ENCODE measurements at places on chromosomes 3 and 15.

DNA sequence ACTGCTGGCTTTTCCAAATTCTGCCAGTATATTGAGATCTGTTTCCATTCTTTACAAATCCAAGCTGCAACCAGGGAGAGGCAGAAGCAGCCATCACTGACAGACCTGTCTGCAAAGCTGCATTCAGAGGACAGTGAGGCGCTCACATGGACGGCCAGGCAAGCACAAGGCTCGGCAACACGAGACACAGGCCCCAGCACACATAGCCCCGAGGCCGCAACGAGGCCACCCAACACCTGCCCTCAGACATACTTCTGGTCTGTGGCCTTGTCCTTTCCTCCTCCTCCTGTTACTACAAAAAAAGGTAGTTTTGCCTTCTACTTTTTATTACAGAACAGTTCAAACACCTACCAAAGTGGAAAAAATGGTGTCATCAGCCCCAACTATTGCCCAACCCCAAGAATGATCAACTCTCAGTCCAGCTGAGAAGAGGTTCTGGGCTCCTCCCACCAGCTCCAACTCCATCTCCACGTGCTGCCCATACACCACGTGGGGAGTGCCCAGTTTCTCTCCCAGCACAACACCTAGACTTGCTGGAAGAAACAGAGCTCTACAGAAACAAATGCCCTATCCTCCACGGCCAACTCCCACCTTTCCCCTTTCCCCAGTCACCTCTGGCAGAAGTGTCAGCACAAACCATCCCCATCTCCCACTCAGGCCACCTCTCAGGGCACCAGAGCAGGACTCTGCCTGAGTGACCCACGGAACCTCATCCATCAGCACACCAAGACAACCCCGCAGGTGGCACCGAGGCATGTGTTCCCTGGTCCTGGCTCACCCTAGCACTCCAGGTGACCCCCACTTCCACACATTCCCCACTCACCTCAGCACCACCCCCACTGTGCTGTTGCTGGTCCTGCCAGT lies 7.4 kb downstream of the ZXDC start:
- DNase-seq: no peak

DNA sequence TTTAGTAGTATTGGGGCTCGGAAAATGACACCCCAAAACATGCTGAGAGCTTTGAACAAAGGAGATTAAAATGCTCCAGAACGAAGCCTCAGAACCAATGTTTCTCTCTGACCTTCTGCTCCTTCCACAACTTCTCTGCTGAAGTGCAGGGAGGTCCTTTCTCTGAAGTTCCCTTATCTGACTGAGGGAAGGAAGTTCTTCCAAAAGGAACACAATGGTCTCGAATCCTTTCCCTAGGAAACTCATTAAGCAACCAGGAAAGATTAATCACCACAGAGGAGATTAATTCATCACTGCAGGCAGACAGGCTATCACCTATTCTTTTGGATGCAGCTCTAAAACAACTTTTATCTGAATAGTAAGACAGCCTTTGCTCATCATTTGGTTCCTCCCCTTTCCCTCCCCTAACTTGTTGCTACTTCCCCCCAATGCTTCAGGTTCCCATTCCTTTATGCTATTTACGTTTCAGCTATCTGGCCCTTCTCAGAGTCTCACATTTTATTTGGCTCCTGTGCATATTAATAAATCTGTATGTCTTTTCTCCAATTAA lies 18.2 kb upstream of the WDR49 start:
- DNase-seq: no peak

DNA sequence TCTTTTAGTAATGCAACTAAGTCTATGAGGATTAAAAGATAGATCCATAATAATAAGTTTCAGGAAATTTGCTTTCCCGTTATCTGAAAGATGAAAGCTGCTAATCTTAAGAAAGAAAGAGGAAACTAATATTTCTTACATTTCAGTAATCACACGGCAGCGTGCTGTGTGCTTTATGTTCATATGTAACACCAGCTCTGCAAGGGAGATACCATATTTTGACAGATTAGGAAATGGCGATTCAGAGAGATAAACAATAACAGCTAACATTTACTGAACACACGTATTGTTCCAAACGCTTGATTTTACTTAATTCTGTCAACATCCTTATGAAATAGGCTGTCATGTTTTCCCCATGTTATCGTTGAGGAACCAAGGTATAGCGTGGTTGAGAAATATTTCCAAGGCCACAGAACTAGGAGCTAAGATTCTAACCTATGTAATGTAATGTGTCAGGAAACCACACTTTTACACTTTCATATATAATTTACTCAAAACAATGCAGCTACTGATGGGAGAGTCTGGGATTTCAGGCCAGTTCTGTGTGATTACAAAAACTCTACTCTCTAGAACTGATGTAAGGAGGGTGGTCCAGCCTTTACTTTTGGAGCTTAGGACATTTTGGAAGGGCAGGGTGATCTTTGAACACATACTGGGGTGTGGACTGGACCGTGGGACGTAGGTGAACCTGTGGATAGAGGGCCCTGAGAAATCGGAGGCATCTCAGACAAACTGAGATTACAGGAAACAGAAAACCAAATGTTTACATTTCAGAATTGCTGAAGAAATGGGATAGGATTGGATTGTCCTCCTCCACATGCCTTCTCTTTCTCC lies 100.6 kb downstream of the IL1RAP start:
- DNase-seq: no peak

DNA sequence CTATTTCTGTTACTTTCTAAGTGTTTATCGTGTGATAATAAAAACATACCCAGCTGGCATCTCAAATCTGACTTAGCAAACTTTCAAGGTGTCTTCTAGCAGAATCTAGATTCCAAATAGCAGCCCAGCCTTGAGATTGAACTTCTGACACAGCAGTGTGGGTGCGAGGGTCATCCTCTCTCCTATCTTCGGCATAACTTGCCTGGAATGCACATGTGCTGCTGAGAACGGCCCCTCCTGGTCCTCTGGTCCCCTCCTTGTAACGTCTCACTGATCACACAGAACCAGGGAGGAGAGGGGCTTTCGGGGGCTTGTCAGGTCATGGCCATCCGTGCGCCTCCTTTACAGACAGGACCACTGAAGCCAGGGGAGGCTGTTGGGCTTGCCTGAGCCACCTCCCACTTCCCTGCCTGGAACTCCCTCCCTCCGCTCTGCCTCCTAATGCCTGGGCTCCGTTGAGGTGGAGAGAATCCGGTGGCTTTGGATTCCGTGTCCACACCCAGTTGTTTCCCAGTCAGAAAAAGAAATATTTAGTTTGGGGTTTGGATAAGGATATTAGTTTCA lies 344.4 kb upstream of the C2CD4B start:
- no peak for DNase-seq

GRCh38 chr3:177231242-177231641 lies 34.0 kb upstream of the TBL1XR1 start:
- DNase-seq: no peak
